Renal pelvis (tissue), 12 donors: ENCODE measurements at places on chromosomes 2 and 18.

DNA sequence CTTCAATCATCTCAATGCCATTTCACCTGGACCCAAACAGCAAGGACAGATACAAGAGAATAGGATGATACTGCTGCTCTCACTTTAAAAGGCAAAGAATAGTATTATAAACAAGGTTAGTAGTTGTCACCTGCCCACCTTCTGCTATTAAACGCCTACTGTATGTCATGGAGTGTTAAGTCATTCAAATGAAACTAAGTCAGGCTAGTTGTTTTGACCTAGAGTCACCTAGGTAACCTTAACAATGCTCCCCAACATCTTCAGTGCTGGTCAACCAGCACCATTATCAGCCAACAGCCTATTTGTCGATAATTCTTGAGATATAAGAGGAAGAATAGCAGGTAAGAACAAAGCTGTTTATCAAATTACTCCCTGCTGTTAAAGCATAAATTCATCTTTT is 39.2 kb downstream of the TRIP12 start:
- no peak for DNase-seq

GRCh38 chr2:119222863-119223520 is 642 bp upstream of the STEAP3 start:
- DNase-seq = no peak

DNA sequence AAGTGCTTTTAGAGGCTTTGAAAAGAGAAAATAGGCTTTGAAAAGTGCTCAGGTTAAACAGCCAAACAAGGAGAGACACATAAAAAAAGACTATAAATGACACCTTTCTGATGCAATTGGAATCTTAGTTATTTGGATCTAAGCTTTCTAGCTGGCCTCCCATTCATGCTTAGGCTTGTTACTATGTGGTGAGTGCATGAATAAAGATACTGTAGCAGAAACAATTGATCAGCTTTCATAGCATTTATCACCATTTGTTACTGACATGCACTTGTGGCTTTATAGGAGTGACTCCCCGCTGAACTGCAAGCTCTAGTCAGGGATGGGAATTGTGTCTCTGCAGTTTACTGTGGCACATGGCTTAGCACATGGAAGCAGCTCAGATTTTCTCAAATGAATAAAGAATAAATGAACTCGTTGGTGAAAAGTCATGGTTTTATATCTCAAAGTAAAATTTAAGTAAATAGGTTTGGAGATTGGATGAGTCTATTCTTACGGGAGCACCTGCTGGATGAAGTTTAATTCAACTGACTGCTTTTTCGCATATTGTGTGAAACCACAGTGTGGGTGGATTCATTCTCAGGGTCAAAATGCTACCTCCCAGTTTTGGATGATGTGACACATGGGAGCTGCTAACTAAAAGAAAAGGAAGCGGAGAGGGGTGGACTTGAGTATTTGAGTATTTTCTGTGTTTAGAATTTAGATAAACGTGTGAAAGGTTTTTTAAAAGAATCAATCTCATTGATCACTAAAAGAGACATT is 91.1 kb upstream of the NOL4 start:
- DNase-seq = no peak

- DNase-seq = no peak
Observed at GRCh38 chr18:11981543-11982366, 448 bp downstream of the IMPA2 start.

GRCh38 chr18:62744076-62744968 is 29.0 kb downstream of the PHLPP1 start:
- no peak for DNase-seq

DNA sequence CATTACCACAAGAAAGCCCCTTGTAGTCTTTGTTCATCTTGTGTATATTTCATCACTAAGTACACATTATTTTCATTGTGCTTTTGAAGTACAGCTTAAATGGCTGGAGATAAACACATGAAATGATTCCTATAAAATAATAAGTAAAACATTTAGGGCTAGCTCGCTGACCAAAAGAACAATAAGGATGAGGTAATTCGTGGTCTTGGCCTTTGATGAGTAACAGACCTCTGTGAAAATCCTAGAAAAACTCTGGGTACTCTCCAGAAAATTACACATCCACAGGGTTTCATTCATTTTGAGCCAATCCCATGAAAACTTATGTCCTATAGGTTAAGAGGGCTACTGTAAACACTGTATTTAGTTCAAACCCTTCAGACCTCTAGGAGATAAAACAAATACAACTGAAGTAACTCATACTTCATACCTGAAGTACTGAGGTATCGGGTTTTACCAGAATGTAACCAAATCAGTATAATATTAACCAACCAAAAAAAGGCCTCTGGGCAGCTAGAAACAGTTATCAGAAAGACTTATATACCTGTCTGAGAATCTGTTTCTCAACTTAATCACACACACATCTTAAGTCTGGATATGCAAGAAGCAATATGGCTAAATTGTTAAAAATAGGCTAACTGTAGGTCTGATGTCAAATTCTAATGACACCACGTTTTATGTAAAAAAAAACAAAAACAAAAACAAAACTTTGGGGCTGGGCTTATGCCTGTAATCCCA is 31.0 kb downstream of the CFAP36 start:
- no peak for DNase-seq

- DNase-seq = no peak
Observed at GRCh38 chr2:224689539-224689938, 26.6 kb downstream of the CCDC195 start.

- no peak for DNase-seq
Observed at GRCh38 chr2:138433995-138434951, 67.3 kb upstream of the SPOPL start.

DNA sequence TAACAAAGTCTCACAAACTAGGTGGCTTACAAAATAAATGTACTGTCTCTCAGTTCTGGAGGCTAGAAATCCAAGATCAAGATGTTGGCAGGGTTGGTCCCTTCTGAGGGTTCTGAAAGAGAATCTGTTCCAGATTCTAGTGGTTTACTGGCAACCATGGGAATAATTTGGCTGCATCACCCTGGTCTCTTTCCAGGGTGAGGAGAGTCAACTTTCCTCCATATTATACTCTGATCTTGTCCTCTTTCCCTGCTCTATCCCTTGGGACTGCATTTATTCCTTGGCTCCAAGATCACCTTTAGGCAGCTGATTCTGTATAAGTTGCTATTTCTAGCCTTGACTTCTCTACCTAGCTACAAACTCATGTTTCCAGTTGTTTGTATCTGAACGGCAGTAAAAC is 35.2 kb downstream of the SLC40A1 start:
- DNase-seq = no peak

DNA sequence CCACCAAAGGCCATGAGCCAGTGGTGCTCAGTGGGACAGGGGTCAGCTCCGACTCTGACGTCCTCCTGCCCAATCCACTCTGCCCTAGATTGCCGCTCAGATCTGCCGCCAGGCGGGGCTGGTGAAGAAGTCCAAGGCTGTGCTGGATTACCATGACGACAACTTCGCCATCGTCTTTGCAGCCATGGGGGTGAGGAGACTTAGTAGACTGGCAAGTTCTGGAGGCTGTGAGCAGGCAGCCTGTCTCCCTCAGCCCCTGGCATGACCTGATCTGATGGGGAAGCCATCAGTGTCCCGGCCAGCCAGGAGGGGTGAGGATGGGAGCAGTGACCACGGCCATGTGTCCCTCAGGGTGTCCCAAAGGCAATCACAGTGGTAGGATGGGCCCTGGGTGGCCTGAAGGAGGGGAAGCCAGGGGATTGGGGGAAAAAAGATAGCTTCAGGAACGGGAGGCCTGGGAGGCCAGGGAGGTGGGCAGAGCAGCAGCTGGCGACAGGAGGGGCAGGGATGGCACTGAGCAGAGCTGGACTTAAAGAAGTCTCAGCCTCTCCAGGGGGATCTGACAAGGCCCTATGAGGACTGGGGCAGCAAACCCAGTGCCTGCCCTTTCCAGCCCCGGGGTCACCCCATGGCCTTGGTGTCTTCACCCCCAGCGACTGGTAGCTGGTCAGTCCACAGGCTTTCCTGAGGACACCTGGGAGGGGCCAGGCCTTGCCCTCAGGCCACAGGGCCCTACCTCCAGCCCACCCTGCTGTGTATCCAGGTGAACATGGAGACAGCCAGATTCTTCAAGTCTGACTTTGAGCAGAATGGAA is 17.4 kb upstream of the ANKRD53 start:
- no peak for DNase-seq

GRCh38 chr2:86512034-86512433 is 51.2 kb downstream of the CHMP3 start:
- no peak for DNase-seq

DNA sequence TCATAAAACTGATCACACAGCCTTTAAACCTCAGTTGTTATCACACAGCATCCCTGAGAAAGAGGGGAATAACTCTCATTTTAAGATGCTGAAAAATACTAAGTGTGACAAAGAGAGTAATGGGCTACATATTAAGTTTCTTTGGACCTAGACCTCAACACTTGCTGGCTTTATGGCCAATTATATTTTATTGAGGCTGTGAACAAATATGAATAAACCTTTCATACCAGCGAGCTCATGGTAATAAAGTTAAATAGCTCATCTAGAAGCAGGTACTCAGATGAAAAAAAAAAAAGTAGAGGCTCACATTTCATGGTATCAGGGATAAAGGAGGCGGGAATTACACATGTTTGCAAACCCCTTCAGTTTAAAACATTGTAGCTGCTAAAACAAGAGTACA is 75.7 kb downstream of the DOCK10 start:
- DNase-seq = no peak

GRCh38 chr2:9191041-9191481 is 15.6 kb upstream of the ASAP2 start:
- no peak for DNase-seq

- DNase-seq = no peak
Observed at GRCh38 chr18:58046093-58046793, 2.2 kb downstream of the NEDD4L start.

GRCh38 chr18:24734058-24734457 is 273.6 kb downstream of the HRH4 start:
- DNase-seq = peak; percentile 42

GRCh38 chr2:97701851-97702465 is 11.4 kb upstream of the ZAP70 start:
- DNase-seq = no peak
